ENCODE measurements at places on chromosomes 4 and X.

GRCh38 chr4:19298998-19299397 is 952.7 kb upstream of the SLIT2 start:
- DNase-seq, result no peak

DNA sequence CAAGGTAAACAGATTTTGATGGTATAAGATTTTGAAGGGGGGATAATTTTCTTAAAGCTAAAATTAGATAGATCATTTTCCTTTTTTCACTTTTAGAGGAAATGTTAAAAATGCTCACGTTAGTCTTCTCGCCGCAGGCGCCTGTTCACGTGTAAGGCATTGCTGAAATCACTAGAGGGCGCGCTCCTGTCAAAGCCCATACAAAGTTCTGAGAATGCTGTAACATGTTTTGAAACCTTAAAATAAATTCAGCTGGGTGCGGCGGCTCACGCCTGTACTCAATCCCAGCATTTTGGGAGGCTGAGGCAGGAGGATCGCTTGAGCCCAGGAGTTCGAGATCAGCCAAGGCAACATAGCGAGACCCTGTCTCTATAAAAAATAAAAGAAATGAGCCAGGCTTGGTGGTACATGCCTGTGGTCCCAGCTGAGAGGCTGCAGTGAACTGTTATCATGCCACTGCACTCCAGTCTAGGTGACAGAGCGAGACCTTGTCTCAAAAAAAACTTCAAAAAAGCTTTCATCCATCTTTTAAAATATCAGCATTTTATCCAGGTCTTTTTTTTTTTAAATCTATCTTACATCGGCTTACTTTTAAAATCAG is 138.0 kb downstream of the RBMX2 start:
- peak; percentile 8 for DNase-seq

- DNase-seq, result no peak
Observed at GRCh38 chr4:69563424-69563823, 67.7 kb upstream of the UGT2B4 start.

GRCh38 chr4:62028745-62029144 is 828.6 kb downstream of the ADGRL3 start:
- DNase-seq, result no peak

GRCh38 chr4:166459621-166460020 is 586.6 kb downstream of the TLL1 start:
- no peak for DNase-seq

DNA sequence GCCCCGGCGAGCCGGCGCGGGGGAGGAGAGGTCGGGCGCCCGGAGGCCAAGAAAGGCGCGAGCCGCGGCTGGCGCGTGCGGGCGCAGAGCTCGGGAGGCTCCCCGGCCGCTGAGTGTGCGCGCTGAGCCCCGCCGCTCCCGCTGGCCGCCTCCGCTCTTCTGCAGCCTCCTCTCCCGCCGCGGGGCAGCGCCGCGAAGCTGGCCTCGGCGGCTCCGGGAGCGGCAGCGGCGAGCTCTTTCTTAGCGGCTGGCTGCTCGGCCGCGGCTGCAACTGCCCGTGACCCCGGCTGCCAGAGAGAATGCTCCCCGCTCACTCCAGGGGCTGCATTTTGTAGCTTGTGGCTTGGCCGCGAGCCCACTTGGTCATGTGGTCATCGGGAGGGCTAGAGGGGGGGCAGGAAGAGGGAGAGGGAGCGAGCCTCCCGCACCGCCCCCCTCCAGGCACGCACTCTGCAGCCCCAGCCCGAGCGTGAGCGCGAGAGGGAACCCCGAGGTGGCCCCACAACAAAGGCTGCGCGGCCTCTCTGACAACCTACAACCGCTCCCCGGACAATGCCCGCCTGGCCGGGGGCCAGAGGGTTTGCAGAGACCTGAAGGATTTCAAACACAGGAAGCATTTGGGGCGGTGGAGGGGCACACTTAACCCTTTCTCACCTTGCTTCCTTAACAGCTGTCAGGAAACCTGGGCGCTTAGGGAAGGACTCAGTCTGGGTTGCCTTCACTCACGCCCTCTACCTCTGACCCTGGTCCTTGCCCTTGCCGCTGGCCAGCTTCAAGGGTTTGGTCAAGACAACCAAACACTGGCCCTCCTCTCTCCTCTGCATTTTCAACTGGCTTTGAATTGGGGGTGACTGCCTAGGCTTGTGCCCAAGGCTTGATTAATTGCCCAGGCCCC is at the start of gene APLN:
TSS of gene APLN (minus strand) at position 305 of the 895 bp plus-strand sequence. CDS start 326 bp downstream, outside the sequence.
- peak; percentile 33 for DNase-seq

GRCh38 chrX:148380107-148380506 is 120.3 kb upstream of the AFF2 start:
- no peak for DNase-seq

Measured in caudate nucleus (tissue), 63 donors.